ENCODE measurements at places on chromosomes 16 and 17. TPM values are rescaled to one million over a fixed set of nuclear protein-coding genes. Genes with fewer than 3 reads are reported as not detected.

DNA sequence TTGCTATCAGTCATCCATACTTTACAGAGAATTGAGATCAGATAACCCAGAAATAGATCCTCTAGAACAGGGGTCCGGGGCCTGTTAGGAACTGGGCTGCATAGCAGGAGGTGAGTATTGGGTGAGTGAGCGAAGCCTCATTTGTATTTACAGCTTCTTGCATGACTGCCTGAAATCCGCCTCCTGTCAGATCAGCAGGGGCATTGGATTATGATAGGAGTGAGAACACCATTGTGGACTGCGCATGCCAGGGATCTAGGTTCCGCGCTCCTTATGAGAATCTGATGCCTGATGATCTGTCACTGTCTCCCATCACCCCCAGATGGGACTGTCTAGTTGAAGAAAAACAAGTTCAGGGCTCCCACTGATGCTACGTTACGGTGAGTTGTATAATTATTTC, 13.0 kb upstream of the SCIMP start:
- H3K27me3 ChIP-seq, result no peaks in the 10 kb centered on the region
- no peaks in the 10 kb centered on the region for H3K36me3 ChIP-seq
- no peak overlapping the region for H3K4me3 ChIP-seq

DNA sequence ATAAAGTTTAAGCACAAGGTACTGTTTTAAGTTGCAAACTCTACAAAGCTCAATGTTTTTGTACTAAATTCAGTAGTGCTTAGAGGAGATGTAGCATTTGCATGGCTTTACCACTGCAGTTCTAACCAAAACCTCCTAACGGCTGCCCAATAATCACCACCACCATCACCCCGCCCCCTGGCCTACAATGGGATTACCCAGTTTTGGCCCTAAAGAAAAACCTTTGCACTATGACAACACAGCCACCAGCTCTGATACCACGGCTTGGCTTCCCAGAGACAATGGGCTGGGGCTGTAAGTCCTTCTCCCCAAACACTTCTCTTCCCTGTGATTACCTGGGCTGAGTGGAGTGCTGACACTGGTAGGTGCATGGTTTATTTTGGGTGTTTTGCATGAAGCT, 58.4 kb upstream of the MTMR4 start:
- H3K4me3 ChIP-seq, result no peak overlapping the region
- no peaks in the 10 kb centered on the region for H3K4me1 ChIP-seq
- no peak overlapping the region for H3K27ac ChIP-seq
- H3K27me3 ChIP-seq, result no peaks in the 10 kb centered on the region
- no peaks in the 10 kb centered on the region for H3K36me3 ChIP-seq
- DNase-seq, result no peak

CRYM gene
- total RNA-seq, result 0.23 TPM

ABCC6 gene
- total RNA-seq, result not detected

DNA sequence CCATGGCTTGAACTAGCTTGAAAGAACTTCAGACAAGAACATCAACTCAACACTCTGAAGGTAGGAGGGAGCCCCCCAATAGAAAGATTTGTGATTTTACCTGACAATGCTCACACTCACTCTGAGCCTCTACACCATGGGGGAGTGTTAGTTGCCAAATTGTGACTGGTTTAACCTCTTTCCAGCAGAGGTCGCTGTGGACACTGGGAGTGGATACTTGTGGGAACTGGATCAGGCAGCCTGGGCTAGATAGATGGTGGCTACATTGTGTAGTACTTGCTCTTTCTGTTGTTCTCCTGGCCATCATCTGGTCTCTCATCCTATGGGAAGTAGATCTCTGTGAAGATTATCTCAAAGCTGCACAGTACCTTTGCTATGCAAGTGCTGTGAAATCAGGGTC, 2.9 kb downstream of the SMPD3 start:
- H3K27ac ChIP-seq, result no peak overlapping the region
- H3K36me3 ChIP-seq, result no peaks in the 10 kb centered on the region
- H3K4me1 ChIP-seq, result peaks cover 24% of the 10 kb centered on the region
- peaks cover 46% of the 10 kb centered on the region for H3K27me3 ChIP-seq
- H3K4me3 ChIP-seq, result no peak overlapping the region

COPZ2 gene
- total RNA-seq, result 2.0 TPM

DNA sequence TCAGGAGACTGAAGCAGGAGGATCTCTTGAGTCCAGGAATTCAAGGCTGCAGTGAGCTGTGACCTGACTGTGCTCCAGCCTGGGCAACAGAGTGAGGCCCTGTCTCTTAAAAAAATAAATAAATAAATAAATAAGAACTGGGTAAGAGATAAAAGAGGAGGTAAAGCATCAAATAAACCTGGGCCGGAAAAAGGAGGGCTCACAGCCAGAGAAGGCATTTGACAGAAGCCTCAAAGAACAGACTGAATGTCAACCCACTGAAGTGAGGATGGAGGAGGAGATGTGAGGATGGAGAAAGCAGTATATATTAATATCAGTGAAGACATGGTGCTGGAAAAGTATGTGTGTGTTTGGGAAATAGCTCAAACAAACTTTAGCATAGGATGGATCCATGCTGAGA, 6.1 kb downstream of the NOG start:
- no peak overlapping the region for H3K27ac ChIP-seq
- H3K36me3 ChIP-seq, result no peaks in the 10 kb centered on the region
- peak overlapping the region; percentile 17 for H3K4me3 ChIP-seq
- no peaks in the 10 kb centered on the region for H3K27me3 ChIP-seq
- peaks cover 57% of the 10 kb centered on the region for H3K4me1 ChIP-seq
- no peak for DNase-seq

- no peak for DNase-seq
- H3K4me3 ChIP-seq, result no peak overlapping the region
- no peaks in the 10 kb centered on the region for H3K36me3 ChIP-seq
- H3K4me1 ChIP-seq, result no peaks in the 10 kb centered on the region
Measured at GRCh38 chr16:80946481-80946880, 60.2 kb downstream of the CMC2 start.

PLCG2 gene
- 17.0 TPM for total RNA-seq

GRCh38 chr16:85628645-85629044, 15.5 kb downstream of the GSE1 start:
- H3K27me3 ChIP-seq, result no peaks in the 10 kb centered on the region
- H3K27ac ChIP-seq, result no peak overlapping the region
- H3K4me3 ChIP-seq, result no peak overlapping the region
- H3K4me1 ChIP-seq, result no peaks in the 10 kb centered on the region

Measured in T-cell (primary cell).